Testis (tissue), 5 donors: ENCODE measurements at places on chromosomes 16 and 17. TPM values are rescaled to one million over a fixed set of nuclear protein-coding genes. Genes with fewer than 3 reads are reported as not detected.

DNA sequence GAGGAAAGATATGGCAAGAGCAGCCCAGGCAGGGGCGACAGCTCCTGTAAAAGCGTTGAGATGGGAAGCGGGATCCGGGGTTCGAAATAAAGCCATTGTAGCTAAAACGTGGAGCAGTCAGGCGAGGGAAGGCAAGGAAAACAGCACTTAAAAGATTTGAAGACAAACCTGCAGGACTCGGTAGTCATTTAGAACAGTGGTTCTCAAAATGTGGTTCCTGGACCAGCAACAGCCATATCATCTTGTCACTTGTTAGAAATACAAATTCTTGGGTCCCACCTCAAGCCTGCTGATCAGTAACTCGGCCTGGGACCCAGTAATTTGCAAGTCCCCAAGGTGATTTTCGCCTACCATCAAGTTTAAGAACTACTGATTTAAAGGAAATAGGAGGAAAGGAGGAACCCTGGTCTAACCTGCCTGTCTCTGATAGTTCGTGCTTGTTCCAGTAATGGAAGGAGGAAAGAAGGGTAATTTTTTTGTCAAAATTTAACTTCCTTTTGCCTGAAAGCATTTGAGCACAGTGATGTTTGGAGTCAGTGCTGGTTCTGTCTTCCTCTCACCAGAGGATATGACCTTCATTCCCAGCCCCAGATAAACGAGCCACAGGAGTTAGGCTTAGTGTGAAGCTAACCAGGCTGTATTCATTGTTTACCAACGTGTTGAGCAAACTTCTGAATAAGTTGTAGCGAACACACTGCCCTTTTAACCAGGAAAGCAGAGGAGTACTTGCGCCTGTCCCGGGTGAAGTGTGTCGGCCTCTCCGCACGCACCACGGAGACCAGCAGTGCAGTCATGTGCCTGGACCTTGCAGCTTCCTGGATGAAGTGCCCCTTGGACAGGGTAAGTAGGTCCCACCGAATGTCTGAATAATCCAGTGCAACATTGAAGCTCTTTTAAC is 1.1 kb downstream of the ORC6 start:
- DNase-seq = peak; percentile 62

- no peak for DNase-seq
Observed at GRCh38 chr17:79515646-79516571, 94.9 kb downstream of the RBFOX3 start.

TPSAB1 gene
- 32.0 TPM for total RNA-seq

ANKRD40CL gene
- total RNA-seq = not detected

- DNase-seq = no peak
Observed at GRCh38 chr17:17462048-17462824, 14.6 kb upstream of the MED9 start.

GRCh38 chr17:18018411-18018921 is 20.5 kb downstream of the ATPAF2 start:
- DNase-seq = no peak

DNA sequence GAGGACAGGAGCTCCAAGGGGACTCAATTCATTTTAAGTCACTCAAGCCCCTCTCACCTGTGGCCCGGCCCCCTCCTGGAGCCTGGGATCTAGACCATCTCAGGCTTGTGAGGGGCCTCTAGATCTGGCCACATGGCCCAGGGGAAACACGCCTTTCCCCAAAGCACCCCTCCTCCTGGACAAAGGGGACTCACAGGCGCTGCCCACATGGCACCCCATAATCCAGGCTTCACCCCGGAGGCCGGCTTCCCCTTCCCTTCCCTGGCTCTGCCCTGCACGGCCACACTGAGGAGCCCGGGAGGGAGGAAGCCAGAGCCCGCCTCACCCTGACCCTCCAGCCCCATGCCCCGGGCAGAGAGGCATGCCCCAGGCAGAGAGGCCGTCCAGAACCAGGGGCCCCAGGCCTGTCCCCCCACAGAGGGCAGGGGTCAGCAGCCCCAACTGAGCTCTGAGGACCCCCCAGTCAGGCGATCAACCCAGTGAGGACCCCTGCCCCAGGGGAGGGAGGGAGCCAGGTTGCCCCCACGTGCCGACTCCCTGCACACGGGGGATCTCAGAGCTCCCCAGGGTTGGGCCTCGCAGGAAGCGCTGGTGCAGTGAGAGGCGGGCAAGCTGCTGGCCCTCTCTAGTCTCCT is 10.9 kb downstream of the HS3ST6 start:
- DNase-seq = no peak

CPHXL2 gene
- total RNA-seq = 0.31 TPM

DNA sequence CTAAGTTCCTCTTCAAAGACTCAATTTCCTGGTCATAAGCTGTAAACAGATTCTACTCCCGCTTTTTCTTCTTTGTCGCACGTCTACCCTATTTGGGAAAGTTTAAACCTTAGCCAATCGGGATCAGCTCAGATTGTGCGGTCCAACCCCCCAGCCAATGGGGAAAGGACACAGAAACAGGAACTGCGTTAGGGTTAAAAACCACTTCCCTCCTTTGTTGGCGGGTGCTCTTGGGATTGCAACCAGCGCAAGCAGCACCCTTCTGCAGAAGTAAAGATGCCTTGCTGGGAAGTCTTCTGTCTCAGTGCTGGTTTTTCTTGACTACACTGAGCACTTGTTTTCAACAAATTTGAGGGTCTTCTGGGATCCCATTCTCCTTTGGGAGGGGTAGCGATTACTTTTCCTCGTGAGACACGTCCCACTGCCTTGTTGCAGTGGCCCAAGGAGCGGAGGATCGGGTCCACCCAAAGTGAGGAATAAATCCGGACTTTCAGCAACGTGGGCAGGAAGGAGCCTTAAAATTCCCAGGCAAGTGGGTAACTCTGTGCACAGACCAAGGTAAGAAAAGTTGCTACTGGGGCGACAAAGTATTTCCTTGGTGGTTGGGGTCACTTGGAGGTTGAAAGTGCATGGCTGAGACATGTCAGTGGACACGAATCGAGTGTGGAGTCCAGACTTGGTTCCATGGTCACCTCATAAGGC is 1.0 kb upstream of the YPEL3 start:
- DNase-seq = no peak

DNA sequence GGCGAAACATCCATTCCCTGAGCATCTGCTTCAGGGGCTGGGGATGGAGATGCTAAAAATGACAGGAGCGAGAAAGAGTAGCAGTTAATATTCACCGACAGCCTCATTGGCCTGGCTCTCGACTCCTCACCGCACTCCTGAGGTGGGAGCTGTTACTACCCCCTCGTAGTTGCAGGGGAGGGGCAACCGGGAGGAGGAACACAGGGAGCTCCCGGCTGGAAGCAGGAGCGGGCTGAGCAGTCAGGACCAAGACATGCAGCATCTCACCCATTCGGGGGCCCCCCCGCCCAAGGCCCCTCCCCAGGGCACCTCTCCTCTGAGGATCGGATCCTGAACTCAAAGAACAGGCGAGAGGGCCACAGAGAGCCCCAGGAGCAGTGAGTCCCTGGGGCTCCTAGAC is 4.5 kb upstream of the ACSF3 start:
- DNase-seq = no peak

GRCh38 chr17:66364508-66364907 is 62.1 kb downstream of the PRKCA start:
- DNase-seq = no peak

- DNase-seq = no peak
Observed at GRCh38 chr16:72240466-72240865, 68.5 kb upstream of the PMFBP1 start.

GRCh38 chr16:9135797-9136196 is 44.4 kb downstream of the HAPSTR1 start:
- no peak for DNase-seq

DNA sequence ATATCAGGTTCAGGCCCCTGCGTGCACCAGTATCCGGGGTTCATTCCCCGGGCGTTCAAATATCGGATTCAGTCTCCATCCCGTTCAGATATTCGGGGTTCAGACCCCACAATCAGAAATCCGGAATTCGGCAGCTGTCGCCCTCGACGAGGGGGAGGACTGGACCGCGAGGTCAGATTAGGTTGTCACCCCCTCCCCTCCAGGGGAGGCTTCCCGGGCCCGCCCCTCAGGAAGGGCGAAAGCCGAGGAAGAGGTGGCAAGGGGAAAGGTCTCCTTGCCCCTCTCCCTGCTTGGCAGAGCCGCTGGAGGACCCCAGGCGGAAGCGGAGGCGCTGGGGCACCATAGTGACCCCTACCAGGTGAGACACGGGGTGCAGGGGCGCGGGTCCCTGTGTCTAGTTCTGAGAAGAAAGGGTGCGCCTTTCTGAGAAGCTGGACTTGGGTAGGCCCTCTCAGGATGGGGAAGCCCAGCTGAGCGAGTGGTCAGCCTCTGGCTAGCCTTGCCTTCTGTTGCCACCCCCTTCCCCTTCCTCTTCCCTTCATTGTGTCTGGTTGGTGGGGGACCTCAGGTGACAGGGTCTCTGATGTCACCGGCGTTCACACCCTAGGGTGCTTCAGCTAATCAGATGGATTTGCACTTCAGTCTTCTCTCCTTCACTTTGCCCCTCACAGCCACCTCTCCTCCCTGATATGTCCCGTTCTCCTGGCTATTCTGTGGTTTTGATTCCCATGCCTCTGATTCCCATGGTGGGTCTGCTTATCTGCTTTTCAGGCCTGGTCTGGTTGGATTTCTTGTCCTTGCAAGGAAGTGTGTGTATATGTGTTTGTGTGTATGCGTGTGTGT is 844 bp downstream of the TAOK2 start:
- DNase-seq = peak; percentile 26

ATP2C2 gene
- 3.0 TPM for total RNA-seq

GRCh38 chr17:82396601-82397435 is 21.3 kb upstream of the HEXD start:
- DNase-seq = no peak

GRCh38 chr17:31596382-31597323 is 205.2 kb downstream of the RAB11FIP4 start:
- DNase-seq = peak; percentile 19

DNA sequence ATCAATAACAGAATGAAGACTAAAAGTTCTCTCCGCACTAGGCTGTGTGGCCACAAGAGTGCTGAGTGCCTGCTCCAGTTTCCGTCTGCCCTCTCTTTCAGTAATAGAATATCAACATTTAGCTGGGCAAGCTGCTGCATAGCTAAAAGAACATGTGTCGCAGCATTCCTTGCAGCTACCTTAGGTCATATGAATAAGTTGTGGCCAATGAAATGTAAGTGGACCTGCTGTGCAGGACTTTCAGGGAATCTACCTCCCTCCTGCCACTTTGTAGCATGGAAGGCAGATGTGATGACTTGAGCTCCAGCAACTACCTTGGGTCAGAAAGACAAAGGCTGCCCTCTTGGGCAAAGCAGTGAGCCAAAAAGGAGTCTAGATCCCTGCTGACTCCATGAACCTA is 25.4 kb downstream of the SLC39A11 start:
- DNase-seq = no peak

ABCA6 gene
- total RNA-seq = 13.8 TPM

TSPOAP1 gene
- 7.2 TPM for total RNA-seq

GRCh38 chr17:13230350-13231264 is 212.8 kb upstream of the ELAC2 start:
- DNase-seq = no peak

GRCh38 chr16:24125214-24125613 is 130.9 kb upstream of the CACNG3 start:
- DNase-seq = no peak

- peak; percentile 63 for DNase-seq
Observed at GRCh38 chr16:12340151-12340733, 363.7 kb downstream of the SNX29 start.

GRCh38 chr16:70684146-70685060 is 1.4 kb downstream of the MTSS2 start:
- no peak for DNase-seq

SDR42E2 gene
- total RNA-seq = 0.31 TPM

- no peak for DNase-seq
Observed at GRCh38 chr16:85031451-85031850, 3.9 kb downstream of the KIAA0513 start.

DNA sequence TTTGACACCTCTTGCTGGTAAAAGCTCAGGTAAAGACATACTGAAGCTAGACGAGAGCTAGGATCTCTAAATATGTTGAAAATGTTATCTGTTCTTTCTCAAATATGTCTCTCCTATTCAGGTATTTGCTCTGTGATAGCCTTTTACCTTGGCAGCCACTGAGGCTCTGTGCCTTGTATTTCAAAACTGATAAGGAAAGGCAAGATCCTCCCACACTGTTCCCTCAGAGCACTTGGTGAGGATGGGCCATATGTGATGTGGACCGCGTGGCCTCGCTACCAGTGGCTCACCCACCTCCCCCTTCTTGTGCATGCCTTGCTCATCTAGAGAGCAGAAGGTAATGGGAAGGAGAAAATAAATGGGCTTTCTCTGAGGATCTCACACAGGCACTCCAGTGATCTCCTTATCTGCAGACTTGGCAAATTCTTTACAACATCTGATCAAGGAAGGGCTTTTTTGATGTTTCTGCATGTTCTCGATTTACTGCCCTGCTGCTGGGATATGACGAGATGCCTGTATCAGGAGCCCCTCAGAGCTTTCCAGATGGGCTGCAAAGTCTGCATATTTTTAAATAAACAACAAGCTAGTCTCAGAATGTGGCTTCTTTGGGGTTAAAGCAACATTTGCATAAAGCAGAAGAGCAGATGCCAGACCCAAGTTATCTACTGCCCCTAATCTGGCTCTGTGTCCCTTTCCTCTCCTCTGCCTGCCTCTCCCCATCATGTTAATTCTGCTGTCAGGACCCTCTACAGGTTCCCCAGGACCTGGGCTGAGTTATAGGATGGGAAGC is 16.9 kb downstream of the HOXB1 start:
- DNase-seq = no peak

DNA sequence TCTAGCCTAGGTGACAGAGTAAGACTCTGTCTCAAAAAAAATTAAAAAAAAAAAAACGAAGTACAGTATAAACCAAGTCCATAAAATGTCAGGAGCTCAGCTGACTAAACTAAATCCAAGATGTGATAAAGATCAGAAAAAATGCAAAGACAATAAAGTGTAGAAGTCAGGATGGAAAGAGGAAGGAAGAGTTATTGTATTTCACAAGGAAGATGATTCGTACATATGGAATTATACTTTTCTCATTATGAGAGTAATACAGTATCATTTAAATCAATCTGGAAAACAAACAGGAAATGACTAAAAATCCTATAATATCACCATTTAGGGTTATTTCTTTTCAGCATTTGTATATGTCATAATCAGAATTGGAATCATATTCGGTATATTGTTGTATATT is 11.4 kb upstream of the APOH start:
- no peak for DNase-seq

GRCh38 chr17:39603304-39604016 is 4.3 kb downstream of the NEUROD2 start:
- DNase-seq = no peak
